ENCODE measurements at places on chromosomes 6 and 20. TPM values are rescaled to one million over a fixed set of nuclear protein-coding genes. Genes with fewer than 3 reads are reported as not detected.

GMDS gene
- 3.6 TPM for total RNA-seq

- no peak for DNase-seq
- no peaks in the 10 kb centered on the region for H3K27me3 ChIP-seq
- H3K4me1 ChIP-seq, result no peaks in the 10 kb centered on the region
- no peak overlapping the region for H3K4me3 ChIP-seq
Measured at GRCh38 chr6:31871046-31871659, 7.6 kb downstream of the SLC44A4 start.

GRCh38 chr20:39829256-39829655, 859.8 kb downstream of the MAFB start:
- no peak overlapping the region for H3K27ac ChIP-seq
- no peak overlapping the region for H3K4me3 ChIP-seq
- no peak for DNase-seq
- H3K36me3 ChIP-seq, result no peaks in the 10 kb centered on the region

ALDH8A1 gene
- total RNA-seq, result 1.2 TPM

PTCHD4 gene
- total RNA-seq, result 1.2 TPM

TCP11 gene
- total RNA-seq, result 0.83 TPM

- no peaks in the 10 kb centered on the region for H3K4me1 ChIP-seq
- no peaks in the 10 kb centered on the region for H3K27me3 ChIP-seq
- no peak for DNase-seq
- no peak overlapping the region for H3K27ac ChIP-seq
Measured at GRCh38 chr6:151092591-151092990, 147.2 kb upstream of the AKAP12 start.

PHACTR1 gene
- total RNA-seq, result 4.2 TPM

OXT gene
- not detected for total RNA-seq

GRCh38 chr20:22582964-22583772, 1.2 kb downstream of the FOXA2 start:
- no peak for DNase-seq
- peak overlapping the region; percentile 24 for H3K4me3 ChIP-seq
- H3K36me3 ChIP-seq, result no peaks in the 10 kb centered on the region
- H3K4me1 ChIP-seq, result peaks cover 51% of the 10 kb centered on the region
- no peaks in the 10 kb centered on the region for H3K27me3 ChIP-seq
- no peak overlapping the region for H3K27ac ChIP-seq

- no peaks in the 10 kb centered on the region for H3K36me3 ChIP-seq
- peaks cover 42% of the 10 kb centered on the region for H3K4me1 ChIP-seq
- no peak overlapping the region for H3K27ac ChIP-seq
- H3K27me3 ChIP-seq, result no peaks in the 10 kb centered on the region
Measured at GRCh38 chr6:47302043-47302442, 7.7 kb downstream of the TNFRSF21 start.

ACSS2 gene
- total RNA-seq, result 90.7 TPM

- H3K27ac ChIP-seq, result no peak overlapping the region
- H3K36me3 ChIP-seq, result no peaks in the 10 kb centered on the region
- peaks cover 52% of the 10 kb centered on the region for H3K27me3 ChIP-seq
- peak overlapping the region; percentile 56 for H3K4me3 ChIP-seq
- DNase-seq, result no peak
- peaks cover 26% of the 10 kb centered on the region for H3K4me1 ChIP-seq
Measured at GRCh38 chr20:13221673-13222318, 722 bp downstream of the ISM1 start.

GRCh38 chr6:157908369-157909281, 73.0 kb upstream of the SYNJ2 start:
- DNase-seq, result peak; percentile 31
- peaks cover 9% of the 10 kb centered on the region for H3K36me3 ChIP-seq
- no peaks in the 10 kb centered on the region for H3K4me1 ChIP-seq
- H3K27ac ChIP-seq, result no peak overlapping the region
- no peak overlapping the region for H3K4me3 ChIP-seq

DNA sequence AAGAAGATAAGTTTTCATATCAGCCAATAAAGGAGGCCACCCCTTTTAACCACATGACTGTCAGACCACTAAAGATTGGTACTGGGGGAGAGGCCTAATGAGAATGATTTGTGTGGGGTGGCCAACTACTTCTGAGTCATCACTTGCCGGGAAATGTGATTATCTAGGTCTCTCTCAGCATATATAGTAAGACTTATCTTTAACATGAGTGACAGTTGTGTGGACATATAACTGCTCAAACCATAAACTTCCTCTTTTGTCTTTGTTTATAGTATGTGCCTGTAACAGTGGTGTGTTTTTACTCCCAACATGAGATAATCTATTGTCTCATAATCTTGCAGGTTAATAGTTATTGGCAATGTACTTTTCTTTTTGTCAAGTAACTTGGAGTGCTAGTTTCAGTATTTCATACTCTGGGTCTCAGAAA, 312.4 kb downstream of the CDKAL1 start:
- H3K27me3 ChIP-seq, result no peaks in the 10 kb centered on the region
- DNase-seq, result no peak
- H3K36me3 ChIP-seq, result no peaks in the 10 kb centered on the region
- H3K27ac ChIP-seq, result no peak overlapping the region
- H3K4me1 ChIP-seq, result no peaks in the 10 kb centered on the region

Measured in esophagus muscularis mucosa (tissue), 4 donors.